Endothelial cell of umbilical vein (primary cell): ENCODE measurements at places on chromosomes 2 and 18. TPM values are rescaled to one million over a fixed set of nuclear protein-coding genes. Genes with fewer than 3 reads are reported as not detected.
A peak's percentile ranks its signal among the peaks of the same experiment; 100 is the strongest.

The PRKCE gene
- 27.9 and 31.9 TPM in 2 replicates for total RNA-seq

The NPHP1 gene
- total RNA-seq = 5.9 and 6.1 TPM in 2 replicates

The IL37 gene
- total RNA-seq = not detected in 2 replicates

The QPCT gene
- 12.8 and 14.3 TPM in 2 replicates for total RNA-seq

The SCN9A gene
- 1.6 and 1.8 TPM in 2 replicates for total RNA-seq

The CXCR1 gene
- not detected in 2 replicates for total RNA-seq

The FOXD4L1 gene
- total RNA-seq = 0.18 TPM in 1 of 2 replicates, not detected in the other

The CTLA4 gene
- total RNA-seq = not detected in 2 replicates

The LYPD6 gene
- 3.1 and 4.0 TPM in 2 replicates for total RNA-seq

The HNMT gene
- total RNA-seq = 13.4 and 16.9 TPM in 2 replicates

The DSC3 gene
- total RNA-seq = 0.18 and 0.23 TPM in 2 replicates

The CACNB4 gene
- 0.30 and 0.58 TPM in 2 replicates for total RNA-seq

The AQP12A gene
- not detected in 2 replicates for total RNA-seq

The ASTL gene
- not detected in 2 replicates for total RNA-seq

DNA sequence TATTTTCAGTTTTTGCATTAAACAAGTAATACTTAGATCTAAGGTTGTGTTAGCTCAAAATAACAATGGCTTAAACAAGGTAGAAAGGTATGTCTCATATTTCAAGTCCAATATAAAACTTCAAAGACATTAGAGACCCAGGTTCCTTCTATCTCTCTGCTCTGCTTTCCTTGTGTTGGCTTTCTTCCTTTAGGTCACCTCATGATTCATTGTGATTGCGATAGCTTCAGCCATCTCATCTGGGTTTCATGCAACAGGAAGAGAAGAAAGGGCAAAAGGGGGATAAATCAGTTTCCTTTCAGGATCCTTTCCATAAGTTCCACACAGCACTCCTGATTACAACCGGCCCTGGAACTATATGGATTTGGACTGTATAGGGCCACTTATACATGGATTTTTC, 16.0 kb upstream of the TBR1 start:
- no peak for DNase-seq

- DNase-seq = no peak
Observed at GRCh38 chr2:100248971-100249370, 73.3 kb downstream of the LONRF2 start.

DNA sequence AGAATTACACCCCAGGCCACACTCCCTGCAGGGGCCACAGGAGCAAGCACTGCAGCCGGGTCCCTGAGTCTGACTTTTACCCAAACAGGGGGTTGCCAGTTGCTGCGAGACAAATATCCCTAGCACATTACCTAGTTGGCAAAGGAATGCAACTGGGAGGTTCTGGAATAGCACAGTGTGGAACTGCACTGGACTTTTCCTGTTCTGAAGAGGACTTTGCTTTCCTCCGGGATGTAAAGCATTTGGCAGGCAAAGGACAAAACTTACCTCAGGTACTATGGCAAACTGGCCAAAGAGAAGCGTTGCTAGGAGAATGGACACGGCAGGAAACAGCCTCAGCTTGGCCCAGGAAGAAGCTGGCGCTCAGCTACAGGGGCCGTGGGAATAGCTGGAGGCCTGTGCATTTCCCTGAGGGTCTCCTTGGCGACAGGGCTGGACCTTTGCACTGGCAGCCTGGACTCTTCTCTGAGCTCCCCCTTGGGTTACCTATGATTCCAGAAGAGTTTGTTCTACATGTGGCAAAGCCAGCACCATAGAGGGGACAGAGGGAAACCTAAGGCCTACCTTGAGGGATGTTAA, 45.0 kb downstream of the BCL11A start:
- no peak for DNase-seq

GRCh38 chr2:195818106-195818505, 161.1 kb downstream of the SLC39A10 start:
- DNase-seq = no peak

DNA sequence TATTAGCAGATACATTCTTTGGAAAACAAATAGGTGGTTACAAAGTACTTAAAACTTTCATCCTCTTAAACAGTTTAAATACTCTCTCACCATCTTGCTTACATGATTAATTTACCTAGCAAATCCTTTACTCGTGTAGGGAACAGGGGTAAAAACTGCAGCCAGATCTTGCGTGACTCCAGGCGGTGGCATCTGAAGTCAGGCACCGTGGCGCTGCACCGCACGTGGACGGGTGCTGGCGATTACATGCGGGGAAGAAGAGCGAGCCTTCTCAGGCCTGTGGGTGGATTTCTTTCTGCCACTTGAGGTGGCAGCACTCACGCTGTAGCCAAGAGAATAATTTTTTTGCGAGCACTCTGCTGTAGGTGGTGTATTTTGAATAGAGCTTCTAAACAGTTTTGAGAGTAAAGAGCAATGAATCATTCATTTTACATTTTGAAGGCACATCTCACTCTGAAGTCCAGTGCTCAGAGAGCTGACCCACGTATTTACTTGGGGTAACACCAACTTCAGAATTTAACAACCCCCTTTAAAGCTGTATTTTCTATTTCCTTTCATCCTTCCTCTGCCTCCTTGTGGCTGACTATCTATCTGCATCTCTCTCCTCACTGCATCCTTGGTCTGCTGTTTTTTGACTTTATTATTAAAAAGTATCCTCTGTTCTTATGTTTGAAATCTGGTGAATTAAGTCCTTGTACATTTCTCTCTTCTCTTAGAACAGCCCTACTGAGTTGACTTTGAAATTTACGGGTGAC, 68.9 kb downstream of the EPAS1 start:
- DNase-seq = no peak

DNA sequence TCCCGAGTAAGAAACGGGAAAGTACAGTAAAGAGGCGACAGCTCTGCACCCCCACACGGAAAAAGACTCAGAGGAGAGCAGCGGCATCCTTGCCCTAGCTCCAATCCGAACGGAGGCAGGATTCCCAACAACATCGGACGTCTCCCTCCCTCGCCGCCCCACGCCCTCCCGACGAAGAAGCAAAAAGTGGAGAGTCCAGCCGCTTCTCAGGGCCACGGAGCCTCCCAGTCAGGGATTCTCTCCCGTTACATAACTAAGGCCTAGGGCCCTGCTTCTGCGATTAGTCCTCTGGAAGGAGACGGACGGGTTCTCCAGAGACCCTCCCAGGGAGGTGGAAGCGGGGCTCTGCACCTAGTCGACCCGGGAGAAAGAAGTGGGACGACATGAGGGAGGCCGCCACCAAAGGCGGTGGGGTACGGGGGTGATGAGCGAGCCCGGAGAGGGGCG, 587 bp downstream of the SUMO1 start:
- peak; percentile 70 for DNase-seq

DNA sequence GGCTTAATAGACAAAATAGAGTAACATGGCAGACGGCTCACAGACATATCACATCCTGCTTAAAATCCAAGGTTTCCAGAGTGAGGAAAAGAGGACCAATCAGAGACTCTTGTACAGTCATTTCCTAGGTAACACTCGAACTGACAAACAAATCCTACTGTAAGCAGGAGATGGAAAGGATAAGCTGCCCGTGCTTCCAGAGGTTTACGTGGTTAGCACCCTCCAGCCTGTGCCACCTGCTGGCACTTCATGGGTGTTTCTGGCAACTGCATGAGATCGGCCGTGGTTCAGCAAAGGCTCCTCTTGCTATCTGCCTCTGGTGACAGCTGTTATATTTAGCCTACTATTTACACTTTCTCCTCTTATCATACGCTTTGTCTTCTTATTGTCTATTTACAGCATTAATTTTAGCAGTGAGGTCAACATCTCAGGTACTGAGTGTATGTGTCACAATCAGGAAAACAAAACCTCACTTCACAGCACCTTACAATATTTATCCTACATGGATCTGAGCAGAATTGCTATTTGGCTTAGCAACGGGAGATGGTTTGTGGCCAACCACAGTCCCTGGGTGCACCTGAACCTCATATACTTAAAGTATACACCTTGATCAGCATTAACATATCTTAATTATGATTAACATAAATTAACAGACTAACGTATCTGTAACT, 226.9 kb downstream of the TMEM163 start:
- DNase-seq = no peak

DNA sequence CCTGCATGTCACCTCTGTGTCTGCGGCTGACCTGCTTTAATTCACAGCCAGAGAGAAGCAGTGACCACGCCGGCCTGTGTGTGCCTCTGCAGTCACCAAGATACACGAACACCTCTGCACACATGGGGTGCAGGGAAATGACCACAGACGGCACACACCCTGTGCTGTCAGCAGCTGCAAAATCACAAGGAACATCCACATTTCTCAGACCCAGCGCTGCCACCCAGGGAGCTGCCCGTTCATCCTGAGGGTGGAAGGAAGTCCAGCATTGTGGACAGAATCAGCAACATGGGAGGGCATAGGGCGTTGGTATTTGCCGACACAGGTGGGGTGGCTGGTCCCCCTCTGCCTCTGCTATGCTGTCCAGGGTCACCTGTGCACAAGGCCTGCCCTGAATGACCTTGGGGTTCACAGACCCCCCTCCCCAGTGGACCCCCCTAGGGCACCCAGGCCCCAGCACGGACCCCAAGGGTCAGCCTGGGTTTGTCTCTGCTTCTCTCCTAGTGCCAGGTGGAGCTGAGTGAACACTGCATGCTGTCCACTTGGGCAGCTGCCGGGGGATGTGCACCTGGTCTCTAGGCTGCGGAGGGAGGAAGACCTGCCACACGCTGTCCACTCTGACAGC, 107.4 kb downstream of the PXDN start:
- DNase-seq = no peak

DNA sequence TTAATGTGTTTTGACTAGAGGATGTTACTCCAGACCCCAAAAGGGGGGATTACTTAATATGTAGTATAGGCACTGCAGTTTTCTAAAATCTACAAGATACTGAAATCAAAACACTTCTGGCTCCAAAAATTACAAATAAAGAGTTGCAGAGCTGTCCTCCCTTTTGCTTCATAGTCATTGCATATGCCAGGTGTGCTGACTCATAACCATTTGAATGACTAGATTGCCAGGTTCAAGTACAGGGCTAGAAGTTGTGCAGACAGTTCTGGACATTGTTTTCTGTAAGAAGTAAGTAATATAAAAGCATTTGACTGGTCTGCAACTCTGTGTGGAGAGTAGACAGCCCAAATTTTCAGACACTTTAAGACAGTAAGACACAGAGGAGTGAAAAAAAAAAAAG, 6.7 kb downstream of the CWC22 start:
- no peak for DNase-seq

- no peak for DNase-seq
Observed at GRCh38 chr2:222448748-222449181, 24.4 kb downstream of the SGPP2 start.

DNA sequence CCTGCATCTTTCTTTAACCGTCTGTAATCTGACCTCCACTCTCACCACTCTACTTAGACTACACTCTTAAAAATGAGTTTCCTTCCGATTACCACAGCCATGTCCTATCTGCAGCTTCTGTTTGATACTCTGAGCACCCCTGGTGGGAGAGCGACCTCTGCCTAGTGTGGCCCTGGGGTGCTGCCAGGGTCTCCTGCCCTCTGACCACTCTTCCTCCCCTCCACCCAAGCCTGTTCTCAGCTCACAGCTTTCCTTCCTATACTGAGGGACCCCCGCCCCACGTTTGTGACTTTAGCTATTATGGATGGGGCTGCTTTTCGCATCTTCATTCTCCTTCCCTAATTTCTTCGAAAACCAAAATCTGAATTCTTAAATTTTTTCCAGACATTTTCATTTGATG, 132.7 kb downstream of the KCTD1 start:
- no peak for DNase-seq

- peak; percentile 28 for DNase-seq
Observed at GRCh38 chr2:103161456-103162289, 399.8 kb downstream of the TMEM182 start.

DNA sequence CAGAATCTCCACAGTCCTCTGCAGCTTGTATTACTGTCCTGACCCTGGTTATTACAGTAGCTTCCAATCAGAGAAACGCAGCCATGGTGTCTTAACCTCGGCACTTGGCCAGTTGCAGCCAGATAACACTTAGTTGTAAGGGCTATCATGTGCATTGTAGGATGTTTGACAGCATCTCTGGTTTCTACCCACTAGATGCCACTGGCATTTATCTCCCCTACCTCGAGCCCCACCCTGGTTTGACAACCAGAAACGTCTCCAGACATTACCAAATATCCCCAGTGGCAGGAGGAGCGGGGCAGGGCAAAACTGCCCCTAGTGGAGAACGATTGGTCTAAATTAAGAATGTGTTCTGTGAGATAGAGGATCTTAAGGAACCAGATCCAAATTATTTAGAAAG, 13.1 kb downstream of the DSG2 start:
- no peak for DNase-seq

- DNase-seq = peak; percentile 84
Observed at GRCh38 chr2:24490690-24491541, at the start of gene NCOA1. TSS of gene NCOA1 (plus strand) at chr2:24491254. CDS start at chr2:24658678, 167,424 bp downstream.

DNA sequence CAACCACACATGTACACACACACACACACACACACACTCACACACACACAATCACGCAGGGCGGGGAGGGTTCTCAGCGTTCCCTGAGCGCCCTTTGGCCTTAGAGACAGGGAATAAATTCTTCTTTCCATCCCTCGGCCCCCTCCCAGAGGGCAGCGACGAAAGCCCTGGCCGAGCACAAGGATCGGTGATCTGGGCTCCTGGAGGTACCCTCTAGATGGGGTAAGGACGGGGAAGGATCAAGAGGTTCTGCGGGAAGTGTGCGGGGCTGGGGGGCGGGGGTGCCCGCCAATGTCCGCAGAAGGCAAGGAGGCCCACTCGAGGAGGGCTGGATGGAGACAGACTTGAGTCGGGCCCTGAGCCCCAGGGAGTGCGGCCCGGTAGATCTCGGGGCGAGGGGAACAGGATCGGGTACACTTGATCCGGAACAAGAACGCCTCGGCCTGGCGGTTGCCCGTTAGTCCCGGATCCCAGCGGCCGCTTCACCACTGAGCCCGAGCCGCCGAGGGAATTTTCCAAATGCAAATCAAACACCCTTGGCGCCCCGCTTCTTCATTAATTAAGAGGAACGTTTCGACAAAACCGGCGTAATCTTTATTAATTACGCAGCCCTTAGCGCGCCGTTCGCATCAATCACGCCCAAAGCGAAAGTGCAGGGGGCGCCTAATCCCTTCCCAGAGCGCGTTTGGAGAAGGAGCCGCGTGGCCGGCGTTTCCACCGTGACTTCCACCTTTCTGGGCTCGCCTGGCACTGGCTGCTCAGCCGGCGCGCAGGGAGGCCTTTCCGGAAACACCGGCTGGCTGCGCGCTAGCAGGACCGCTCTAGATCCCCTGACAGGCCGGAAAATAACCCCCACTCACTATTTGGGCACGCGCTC, 7.0 kb upstream of the PAX3 start:
- DNase-seq = no peak

- DNase-seq = peak; percentile 99
Observed at GRCh38 chr2:56008661-56009431, 85.3 kb upstream of the EFEMP1 start.

GRCh38 chr18:3653263-3653850, 203.4 kb downstream of the TGIF1 start:
- DNase-seq = no peak

DNA sequence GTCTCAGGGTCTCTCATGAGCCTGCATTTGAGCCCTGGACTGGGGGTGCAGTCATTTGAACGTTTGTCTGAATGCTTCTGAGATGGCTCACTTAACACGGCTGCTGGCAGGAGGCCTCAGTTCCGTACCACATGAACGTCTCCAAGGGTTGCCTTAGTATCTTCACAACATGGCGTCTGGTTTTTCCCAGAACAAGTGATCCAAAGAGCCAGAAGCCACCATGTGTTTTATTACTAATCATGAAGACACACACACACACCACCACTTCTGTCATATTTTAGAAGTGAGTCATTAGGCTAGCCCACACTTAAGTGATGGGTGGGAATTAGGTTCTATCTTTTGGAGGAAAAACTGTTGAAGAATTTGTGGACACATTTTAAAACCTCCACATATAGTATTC, 15.0 kb upstream of the MYO1B start:
- no peak for DNase-seq
